ENCODE measurements at places on chromosomes 12 and 14. TPM values are rescaled to one million over a fixed set of nuclear protein-coding genes. Genes with fewer than 3 reads are reported as not detected.

WNT1 gene
- not detected for polyA plus RNA-seq

AKAP5 gene
- 0.01 TPM for polyA plus RNA-seq

CELA1 gene
- polyA plus RNA-seq, result not detected

TAS2R7 gene
- polyA plus RNA-seq, result not detected

C3AR1 gene
- 1.4 TPM for polyA plus RNA-seq

CAPZA3 gene
- polyA plus RNA-seq, result not detected

TAS2R50 gene
- 0.14 TPM for polyA plus RNA-seq

IL26 gene
- not detected for polyA plus RNA-seq

THTPA gene
- 26.2 TPM for polyA plus RNA-seq

CLEC12A gene
- polyA plus RNA-seq, result 0.49 TPM

MMP14 gene
- 15.1 TPM for polyA plus RNA-seq

PFDN5 gene
- polyA plus RNA-seq, result 603 TPM

GPRC5D gene
- polyA plus RNA-seq, result not detected

SRRM4 gene
- 0.01 TPM for polyA plus RNA-seq

Measured in psoas muscle (tissue), 8 donors.